ENCODE measurements at places on chromosomes 4 and X.
A peak's percentile ranks its signal among the peaks of the same experiment; 100 is the strongest.

DNA sequence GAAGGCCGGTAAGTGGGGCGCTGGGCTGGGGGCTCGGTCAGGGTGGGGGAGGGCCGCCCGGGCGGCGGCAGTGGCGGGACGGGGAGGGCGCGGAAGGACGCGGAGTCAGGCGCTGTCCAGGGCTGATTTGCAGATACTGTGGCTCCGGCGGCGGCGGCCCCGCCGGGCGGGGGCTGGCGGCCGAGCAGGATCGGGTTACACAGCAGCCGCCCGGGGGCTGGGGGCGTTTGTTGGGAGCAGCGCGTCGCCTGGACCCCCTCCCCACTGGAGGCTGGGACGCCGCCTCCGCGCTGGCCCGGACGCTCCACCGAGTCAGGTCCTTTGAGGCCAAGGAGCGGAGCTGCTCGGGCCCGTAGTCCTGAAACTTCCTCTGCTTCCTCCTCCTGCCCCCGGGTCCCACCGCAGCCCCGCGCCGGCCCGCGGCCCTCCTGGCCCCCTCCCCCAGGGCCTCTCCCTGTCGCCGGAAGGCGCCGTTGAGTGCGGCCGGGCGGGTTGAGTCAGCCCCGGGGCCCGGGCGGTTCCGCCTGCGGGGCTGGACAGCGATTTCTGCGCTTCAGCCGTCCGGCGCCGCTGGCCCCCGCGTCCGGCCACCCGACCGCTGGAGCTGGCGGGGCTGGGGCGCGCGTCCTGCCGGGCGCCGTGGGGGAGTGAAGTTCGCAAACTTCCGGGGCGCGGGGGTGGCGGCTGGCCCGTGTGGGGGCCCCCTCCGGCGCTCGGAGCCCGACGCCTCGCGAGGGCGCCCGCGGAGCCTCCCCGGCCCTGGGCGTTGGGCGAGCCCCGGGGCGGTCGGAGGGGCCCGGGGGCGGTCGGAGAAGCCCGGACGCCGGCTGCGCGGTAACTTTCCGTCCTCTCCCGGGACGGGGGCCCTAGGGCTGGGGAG is 746 bp downstream of the REST start:
- peak; percentile 81 for DNase-seq

DNA sequence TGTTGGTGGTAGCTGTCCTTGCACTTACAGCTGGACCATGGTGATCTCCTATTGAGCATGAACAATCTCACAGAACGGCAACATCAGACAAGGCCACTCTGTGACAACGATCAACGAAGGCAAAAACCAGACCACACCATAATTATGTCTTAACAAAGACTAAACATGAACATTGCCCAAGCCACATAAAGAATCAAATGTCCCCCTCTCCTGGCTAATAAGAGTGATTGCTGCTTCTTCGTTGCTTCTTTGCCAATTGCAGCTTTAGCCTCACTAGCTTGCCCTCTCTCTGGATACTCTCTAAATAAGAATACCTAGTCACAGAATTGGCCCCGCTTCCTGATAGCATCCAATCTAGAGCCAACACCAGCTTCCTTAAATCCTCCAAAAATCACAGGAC is 41.5 kb upstream of the PGRMC1 start:
- DNase-seq = no peak

DNA sequence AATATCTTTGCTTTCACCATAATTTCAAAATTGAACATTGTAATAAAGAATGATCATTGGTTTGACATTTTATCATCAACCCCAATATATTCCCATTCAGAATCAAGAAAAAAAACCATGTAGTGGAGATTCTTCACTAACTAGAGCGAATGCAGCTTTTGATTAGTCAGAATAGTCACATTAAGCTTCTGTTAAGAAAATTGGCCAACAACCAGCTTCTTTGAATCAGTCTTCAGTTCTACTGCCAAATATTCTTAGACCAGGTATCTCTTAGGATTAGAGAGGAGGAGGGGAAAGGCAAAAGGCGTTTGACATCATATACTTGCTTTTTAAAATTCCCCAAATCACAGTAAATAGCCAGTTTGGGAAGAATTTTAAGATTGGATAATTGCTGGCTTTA is 22.2 kb upstream of the TBC1D8B start:
- DNase-seq = no peak

- DNase-seq = peak; percentile 79
These were observed 50.8 kb upstream of the TRIM2 start for GRCh38 chr4:153153339-153153871.

DNA sequence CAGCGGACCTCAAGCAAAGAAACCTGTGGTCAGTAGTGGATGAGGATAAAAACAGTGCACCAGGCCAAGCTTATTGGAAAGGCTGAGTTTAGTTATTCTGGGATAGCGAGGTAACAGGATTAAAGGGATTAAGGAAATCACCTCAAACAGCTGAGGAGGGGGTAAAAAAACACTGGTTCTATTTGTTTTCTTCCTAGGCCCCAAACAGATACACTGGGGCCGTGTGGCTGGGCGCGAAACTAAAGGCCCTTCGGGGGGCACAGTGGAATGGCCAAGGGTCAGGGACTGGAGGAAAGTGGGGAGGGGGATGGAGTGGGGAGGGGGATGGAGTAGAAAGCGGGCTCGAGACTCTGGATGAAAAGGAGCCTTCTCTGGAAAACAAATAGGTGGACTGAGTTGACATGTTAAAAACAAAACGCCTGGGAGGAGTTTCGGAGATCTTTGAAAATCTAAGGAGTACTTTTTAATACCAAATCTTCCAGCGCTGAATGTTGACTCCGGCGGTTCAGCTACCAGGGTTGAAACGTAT is 2.9 kb downstream of the SOX3 start:
- no peak for DNase-seq

DNA sequence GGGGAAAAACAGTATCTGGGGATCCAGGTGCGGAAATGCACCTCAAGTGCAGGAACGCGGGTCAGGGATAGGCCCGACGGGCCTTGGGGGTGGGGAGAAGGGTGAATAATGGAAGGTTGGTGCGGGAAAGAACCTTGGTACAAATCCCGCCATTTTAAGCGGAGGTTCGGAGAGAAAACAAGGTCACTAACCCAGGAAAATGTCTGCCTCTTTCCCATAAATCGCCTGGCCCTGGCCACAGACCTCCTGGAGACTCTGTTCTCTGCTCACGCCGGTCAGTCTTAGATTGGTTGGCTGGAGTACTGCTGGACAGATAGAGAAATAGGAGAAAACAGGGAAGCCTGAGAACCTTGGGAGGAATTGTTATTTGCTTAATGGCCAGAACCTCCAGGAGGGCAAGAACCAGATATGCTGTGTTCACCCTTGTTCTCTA is 897 bp upstream of the FBXL5 start:
- DNase-seq = no peak

DNA sequence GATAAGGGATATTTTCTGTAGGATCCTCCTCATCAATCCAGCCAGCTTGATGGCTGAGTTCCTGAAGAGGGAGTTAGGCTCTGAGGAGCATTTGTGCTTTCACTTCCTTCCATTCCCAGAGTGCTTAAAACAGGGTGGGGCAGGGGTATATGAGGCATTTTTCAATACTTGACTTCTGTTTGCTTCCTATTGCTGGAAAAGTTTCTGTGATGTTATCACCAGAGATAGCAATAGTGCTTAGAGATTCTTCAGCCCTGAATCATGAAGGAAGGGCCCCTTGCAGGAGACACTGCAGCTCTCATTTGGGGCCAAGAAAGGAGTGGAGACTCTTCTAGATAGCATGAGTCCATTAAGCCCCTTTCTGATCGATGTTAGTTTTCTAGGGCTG is 166.7 kb upstream of the RPS6KA3 start:
- no peak for DNase-seq

DNA sequence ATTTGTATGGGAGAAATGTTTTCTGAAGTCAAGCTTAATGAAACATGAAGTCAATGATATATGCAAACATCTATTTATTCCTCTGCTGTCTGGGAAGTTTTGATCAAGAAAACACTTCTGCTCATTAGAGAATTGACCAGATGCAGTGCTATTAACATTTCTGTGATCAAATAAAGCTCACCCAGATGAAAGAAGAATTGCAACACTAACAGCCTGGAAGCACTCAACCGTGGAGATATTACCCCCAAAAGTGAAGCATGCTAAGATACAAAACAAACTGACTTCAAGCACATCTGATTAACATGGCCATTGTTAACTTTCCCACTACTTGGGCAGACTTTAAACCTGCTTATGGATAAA is 73.7 kb upstream of the GUCY1A1 start:
- DNase-seq = no peak

GRCh38 chrX:1468250-1468772 is 15.6 kb upstream of the ASMTL start:
- DNase-seq = no peak

DNA sequence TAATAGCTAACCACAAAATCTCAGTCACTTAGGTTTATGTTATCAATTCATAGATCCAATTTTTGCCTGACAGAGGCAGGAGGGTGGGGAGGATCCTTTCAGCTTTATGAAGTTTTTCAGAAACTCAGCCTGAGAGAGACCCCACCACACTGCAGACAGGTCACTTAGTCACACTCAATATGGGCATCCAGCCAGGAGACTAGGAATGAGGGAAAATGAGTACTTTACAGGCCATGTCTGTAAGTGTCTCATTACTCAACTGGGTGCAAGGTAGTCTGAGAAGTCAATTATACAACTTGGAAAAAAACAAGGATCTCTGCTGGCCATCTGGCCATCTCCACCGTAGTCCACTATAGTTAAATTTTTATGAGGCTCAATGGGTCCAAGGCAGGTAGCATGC is 365.9 kb downstream of the INPP4B start:
- DNase-seq = no peak

GRCh38 chr4:140133576-140133975 is 20.4 kb downstream of the MAML3 start:
- no peak for DNase-seq

DNA sequence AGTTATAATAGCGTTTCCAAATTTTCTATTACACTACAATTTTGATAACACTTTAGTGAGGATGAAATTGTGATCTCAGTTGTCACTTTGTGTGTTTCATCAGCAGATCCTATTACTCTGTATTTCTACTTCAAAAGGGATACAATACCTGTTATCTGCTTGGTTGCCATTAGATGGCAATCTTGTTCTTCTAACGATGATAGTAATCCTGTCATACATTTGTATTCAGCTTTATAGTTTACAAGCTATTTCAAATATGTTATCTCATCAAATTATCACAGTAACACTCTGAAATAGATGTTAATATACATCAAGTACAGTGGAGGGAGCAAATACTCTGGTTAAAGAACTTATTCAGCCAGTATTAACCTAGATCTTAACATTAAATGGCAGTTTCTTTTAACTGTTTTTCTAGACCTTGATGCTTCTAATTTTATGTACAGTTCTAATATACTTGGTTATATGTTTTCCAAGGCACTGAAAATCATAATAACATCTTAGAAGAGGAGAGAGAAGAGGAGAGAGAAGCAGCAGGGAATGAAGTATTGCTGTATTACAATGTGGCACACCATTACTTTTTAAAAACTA is 292.0 kb downstream of the CCSER1 start:
- DNase-seq = no peak

DNA sequence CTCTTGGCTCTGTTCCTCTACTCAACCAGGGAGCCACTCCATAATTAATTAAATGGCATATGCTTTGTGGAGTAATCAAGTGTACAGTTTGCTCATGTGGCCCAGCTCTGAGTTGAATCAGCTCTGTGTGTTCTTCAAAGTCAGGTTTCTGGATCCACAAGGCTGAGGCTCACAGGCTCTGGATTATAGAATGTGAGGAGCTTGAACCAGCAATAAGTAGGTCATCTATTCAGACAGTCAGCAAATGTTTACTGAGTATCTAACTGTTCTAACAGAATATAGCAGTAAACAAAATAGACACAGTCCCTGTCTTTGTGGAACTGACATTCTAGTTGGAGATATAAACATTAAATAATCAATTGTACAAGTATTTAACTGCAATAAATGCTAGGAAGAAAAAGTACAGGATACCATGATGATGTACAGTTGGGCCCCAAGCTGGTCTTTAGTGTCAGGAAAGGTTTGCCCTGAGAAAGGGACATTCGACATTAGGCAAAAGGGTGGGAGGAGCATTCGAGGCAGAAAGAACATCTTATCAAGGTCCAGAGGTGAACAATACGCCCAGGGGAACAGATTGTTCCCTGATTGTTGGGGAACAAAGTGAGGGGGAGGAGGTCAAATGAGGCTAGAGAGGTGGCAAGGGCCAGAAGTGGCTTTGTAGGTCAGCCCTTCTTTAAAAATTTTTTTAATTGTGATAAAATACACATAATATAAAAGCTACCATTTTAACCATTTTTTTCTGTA is 20.5 kb upstream of the TSR2 start:
- no peak for DNase-seq

DNA sequence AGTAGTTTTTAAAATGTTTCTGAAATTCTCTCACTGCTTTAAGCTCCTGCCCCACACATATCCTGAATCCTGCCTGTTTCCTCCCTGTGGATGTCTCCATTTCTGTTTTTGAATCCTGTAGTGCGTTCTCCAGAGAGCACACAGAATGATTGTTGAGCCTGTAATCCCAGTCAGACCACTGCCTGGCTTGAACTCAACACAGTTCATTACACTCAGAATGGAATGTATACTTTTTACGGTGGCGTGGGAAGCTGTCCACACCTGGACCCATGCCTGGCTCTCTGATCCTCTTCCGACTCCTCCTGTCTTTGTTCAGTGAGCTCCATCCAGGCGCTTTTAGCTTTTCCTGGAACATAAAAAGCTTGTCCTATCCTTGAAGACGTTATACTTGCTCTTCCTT is 1217.0 kb upstream of the PRKX start:
- no peak for DNase-seq

- no peak for DNase-seq
These were observed 93.0 kb upstream of the DKK2 start for GRCh38 chr4:107129076-107129475.

- no peak for DNase-seq
These were observed 18.7 kb upstream of the CXCL13 start for GRCh38 chr4:77586951-77587383.

DNA sequence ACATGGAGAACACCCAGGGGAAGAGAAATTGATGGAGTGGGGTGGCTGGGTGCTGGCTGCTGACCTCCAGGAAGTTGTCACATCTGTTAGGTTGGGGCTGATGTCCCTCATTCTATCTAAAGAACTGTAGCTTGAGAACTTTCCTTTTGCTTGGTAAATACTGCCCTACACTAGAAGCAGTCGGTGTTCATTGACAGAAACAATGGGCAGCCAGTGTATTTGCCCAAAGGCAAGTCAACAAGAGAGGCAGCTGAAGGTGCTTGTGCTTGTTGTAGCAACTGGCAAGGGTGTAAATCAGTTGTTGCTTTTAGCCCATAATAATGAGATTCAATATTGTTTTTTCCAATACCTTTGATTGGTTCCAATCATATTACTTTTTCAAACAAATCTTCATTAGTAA is 956 bp downstream of the TMEM154 start:
- DNase-seq = no peak

DNA sequence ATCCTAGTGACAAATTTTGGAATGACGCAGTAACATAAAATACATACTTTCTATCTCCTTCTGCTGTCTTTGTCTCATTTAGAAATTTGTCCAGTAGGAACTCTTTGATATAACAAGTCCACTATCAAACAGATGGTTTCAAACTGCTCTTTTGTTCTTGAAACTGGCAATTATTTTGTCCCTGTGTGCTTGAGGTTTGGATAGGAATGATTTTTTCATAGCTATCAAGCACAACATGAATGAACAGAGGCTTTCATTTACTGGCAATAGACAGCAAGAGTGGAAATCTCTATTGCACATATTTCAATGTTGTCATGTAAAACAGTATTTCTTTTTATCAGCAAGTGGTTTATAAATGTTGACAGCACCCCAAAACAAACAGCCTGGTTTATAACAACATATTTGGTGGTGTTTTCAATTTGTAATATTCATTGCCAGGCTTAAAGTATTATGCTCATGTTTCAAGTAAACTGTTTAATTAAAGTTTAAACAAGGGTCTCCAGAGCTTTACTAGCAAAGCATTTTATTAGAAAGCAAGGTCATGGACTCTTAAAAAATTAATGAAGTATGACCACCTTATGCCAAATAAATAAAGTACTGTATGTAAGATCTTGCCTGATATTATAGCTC is 60.0 kb downstream of the TIGD2 start:
- no peak for DNase-seq
